HT1080 (cell line): ENCODE measurements at places on chromosomes 3 and 15.

DNA sequence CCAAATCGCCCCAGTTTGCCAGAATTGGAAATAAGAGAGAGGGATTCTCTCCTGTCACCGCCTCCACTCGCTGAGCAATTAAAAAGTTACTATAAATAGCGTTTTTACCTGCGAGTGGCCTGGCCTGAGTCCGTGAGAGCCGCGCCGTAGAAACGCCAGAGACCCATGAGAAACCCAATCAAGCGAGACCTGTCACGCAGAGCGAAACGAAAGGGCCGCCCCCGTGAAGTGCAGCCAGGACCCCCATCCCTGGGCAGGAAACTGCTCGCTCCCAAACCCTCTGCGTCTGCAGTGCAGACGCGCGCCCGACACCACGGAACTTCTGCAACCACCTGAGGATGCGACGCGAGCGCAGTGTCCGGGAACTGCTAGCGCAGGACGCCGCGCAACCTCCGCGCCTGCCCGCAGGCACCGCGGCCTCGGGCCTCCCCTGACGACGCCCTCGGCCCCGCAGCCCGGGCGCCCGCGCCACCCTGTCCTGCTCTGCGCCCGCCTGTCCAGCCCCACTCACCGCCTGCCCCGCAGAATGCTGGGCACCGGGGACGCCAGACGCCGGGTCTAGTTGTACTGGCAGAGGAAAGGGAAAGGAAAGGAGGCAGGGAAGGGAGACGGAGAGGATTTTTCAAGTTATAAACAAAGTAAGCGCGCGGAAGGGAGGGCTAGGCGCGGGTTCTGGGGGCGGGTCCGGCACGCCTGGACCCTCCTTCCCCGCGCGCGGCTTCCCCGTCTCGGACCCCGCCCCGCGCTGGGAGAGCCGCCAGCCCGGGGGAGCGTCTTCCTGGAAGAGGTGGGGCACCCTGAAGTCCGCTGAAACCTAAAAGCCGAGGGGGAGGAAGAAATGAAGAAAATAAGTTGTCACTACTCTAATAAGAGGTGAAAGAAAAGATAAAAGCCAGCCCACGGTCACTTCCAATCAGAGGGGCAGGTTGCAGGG, at the start of gene PLSCR4:
PLSCR4 (minus strand) TSS at position 657 of the 934 bp plus-strand sequence. CDS start 29,034 bp downstream, outside the sequence.
- peak; percentile 82 for DNase-seq

DNA sequence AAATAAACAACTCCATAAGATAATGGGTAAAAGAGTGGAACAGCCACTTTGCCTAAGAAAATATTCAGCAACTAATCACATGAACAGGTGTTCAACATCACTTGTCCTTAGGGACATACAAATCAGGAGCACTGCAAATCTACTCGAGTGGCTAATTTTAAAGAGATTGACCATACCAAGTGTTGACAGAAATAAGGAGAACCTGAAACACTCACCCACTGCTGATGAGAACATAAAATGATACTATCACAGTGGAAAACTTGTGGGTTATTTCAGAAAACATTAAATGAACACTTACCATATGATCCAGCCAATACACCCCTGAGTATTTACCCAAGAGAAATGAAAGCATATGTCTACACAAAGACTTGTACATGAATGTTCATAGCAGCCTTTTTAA, 70.5 kb downstream of the GABRB3 start:
- DNase-seq = no peak

DNA sequence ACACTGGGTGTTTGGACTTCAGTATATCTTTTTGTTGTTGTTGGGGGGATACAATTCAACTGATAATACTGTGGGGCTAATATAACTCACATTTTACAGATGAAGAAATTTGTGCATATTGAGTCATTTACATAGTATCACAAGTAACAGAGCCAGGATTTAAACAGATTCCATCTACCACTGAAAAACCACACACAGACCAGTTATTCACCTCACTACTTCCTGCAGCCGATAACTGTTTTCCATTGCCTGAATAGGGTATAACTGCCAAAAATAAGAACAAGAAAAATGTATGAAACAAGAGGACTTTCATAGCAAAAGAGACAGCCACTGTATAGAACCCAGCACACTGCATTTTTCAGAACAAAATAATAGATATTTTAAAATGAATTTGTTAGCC, 215.8 kb upstream of the CNTN6 start:
- DNase-seq = peak; percentile 48

- peak; percentile 85 for DNase-seq
These were observed at the start of gene CD47 for GRCh38 chr3:108090701-108091497. Gene CD47, minus strand, starts transcription at chr3:108091031. Its CDS starts 123 bp downstream, at chr3:108090908.

DNA sequence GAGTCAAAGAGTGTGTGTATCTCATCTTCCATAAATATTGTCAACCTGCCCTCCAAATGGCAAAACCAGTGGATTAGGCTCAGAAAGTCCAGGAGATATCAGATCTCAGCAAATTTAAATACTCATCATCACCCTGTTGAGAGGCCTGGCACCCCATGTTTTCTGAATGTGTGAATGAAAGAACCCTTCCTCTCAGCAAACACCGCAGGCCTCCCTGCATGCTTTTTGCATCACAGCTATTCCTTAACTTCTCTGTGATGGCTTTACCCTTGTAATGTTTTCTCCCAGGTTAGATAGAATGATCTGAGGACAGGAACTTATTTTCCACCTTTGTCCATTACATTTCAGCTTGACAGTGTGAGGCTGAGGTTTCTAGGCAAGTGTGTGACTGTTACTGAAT, 43.6 kb upstream of the NMNAT3 start:
- no peak for DNase-seq

GRCh38 chr3:113574213-113574612, 41.9 kb downstream of the SIDT1 start:
- DNase-seq = no peak

GRCh38 chr3:157819270-157820156, 286.7 kb downstream of the SHOX2 start:
- no peak for DNase-seq

DNA sequence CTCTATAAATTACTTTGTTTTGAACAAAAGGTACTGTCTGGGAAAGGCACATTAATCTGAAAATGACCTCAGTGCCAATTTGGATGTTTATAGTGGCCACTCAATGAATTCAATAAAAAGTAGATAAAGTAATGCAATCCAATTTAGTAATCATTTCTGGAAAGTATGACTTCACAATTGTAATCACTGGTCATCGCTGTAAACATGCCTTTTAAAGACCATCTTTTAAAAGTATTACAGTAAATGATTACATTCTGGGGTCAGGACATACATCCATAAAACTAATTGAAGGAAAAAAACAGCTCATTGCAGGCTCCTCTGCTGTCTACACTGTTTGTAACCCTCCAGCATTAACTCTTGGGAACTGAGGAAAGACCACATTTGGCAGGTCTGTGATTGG, 43.2 kb downstream of the HRH1 start:
- DNase-seq = no peak

- DNase-seq = no peak
These were observed 60.5 kb upstream of the TFRC start for GRCh38 chr3:196142202-196142956.

DNA sequence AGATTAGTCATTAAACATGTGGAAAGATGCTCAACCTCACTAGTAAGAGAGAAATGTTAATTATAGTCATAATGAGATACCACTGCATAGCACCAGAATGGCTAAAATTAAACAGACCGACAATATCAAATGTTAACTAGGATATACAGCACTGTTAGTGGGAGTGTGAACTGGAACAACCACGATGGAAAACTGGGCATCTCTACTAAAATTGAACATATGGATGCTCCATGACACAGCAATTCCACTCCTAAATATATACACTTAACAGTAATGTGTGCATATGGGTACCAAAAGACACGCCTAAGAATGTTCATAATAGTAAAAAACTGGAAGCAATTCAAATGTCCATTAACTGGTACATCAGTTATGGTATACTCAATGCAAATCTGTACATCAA, 41.5 kb downstream of the CRTAP start:
- DNase-seq = no peak

GRCh38 chr3:40247714-40248454, 61.6 kb upstream of the EIF1B start:
- DNase-seq = no peak

DNA sequence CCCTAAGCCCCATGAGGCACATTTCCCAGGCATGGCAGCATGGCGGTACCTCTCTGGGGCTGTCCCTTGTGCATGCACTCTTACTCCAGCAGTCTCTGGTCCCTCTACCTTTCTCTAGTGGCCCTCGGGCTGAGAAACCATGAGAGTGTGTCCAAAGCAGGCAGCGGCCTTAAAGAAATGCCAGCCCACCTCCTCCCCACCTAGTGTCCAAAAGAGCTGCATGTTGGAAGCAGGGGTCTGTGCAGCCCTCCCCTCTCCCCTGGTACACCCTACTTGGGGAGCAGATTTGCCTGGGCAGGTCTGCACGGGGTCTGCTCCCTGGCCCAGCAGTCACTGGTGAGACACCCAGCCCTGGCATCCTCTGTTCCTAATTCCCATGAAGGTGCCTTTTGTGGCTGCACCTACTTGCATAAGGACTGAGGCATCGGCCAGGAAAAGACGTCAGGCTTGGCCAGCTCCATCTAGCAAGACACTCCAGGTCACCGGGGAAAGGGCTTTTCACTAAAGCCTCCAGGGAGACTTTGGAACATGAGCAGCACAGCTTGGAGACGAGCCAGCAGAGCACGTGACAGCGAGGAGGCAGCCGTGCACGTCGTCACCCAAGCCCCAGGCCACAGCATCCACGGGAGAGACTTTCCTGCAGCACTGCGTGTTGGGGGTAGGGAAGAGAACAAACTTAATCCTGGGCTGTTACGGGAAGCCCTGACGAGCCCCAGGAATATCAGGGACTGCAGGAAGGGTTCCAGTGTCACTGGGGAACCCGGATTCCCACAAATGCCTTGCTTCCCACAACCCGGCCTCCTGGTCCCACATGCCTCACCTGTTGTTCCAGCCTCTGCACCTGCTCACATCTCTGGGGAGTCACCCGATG, 38.8 kb downstream of the TM2D3 start:
- DNase-seq = no peak

GRCh38 chr15:59904450-59905135, 99.5 kb upstream of the FOXB1 start:
- DNase-seq = no peak

DNA sequence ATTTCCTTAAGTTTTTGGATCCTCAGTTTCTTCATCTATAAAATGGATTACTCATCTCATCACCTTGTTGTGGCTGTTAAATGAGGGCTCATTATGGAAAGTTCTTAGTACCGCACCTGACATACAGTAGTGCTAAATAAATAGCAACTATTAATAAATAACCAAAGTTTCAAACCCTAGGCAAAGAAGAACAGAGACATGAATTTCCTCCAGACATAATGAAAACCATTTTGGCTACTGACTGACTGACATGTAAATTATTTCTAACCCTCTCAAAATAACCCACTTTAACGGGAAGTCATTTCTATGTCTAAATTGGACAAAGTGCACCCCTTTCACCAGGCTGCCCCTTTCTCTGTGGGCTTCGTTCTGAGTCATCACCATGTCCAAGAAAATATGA, 17.4 kb upstream of the KLHL6 start:
- DNase-seq = no peak

GRCh38 chr3:139107424-139108252, 62.9 kb upstream of the PRR23C start:
- DNase-seq = no peak

GRCh38 chr3:31522152-31522551, 10.6 kb upstream of the STT3B start:
- peak; percentile 67 for DNase-seq

GRCh38 chr3:117217760-117218316, 508.3 kb downstream of the TUSC7 start:
- DNase-seq = no peak

GRCh38 chr3:37418357-37418756, 244.0 kb upstream of the LRRFIP2 start:
- no peak for DNase-seq

GRCh38 chr3:103393395-103394186, 958.8 kb downstream of the ZPLD1 start:
- no peak for DNase-seq

DNA sequence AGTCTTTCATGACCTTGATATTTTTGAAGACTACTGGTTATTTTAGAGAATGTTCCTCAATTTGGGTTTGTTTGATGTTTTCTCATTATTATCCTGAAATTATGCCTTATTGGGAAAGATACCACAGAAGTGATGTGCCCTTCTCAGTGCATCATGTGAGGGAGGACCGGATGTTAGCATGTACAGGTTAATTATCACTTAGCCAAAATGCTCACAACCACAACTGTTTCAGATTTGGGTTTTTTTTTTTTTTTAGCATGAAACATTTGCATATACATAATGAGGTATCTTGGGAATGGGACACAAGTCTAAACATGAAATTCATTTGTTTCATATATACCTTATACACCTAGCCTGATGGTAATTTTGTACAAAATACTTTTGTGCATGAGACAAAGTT, 59.8 kb downstream of the PIK3R4 start:
- no peak for DNase-seq

DNA sequence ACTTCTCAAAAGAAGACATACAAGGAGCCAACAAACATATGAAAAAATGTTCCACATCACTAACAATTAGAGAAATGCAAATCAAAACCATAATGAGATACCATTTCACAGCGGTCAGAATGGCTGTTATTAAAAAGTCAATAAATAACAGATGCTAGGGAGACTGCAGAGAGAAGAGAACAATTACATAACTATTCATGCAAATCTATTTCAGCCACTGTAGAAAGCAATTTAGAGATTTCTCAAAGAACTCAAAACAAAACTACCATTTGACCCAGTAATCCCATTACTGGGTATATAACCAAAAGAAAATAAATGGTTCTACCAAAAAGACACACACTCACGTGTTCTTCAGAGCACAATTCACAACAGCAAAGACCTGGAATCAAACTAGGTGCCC, 116.3 kb downstream of the VPS13C start:
- no peak for DNase-seq

DNA sequence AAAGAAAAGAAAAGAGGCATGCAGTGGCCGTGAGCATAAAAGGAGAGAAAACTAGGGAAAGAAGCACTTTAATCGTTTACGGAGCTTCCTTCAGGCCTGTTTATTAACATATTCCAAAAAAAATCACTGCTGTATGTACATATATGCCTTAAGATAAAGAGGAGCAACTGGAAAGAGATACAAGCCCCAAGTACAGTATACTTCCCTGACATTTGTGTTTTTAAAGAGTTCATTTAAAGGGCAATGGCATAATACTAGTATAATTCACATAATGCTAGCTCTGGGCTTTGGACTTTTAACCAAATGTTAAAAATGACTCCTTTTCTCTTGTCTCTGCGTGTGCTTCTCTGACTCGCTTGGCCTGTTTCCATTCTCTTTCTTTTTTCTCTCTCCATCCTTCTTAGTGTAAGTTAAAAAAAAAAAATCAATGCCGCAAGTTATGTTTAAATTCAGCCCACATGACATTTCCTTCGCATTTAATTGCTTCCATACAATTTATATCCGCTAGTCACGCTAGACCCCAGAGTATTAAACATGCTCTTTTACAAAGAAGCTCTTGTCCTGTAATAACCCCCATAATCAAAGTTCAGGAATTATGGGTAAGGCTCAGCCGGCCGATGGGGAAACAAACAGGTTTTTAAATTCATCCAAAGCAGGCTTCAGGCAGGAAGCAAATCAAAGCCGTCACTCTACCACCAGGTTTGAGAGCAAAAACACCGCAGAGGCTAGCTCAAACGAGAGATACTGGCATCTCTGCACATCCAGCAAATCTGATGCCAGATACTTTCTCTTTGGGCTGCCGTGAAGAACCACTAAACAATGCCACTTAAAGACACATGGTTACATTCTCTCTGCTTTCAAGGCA, 19.4 kb downstream of the WWTR1 start:
- DNase-seq = no peak
